ENCODE measurements at places on chromosomes 11 and 22.

DNA sequence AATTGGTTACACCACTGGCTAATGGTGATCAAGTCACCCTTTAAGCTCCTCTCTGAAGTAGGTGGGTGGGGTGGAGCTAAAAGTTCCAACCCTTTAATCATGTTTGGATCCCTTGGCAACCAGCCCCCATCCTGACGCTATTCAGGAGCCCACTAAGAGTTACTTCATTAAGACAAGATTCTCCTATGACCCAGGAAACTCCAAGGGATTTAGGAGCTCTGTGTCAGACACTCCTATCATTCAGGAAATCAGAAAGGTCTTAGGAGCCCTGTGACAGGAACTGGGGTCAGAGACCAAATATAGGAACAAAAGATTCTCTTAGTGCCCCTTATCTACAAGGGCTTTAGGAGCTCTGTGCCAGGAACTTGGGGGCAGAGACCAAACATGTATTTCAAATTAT, 141.3 kb downstream of the ATG16L2 start:
- H3K36me3 ChIP-seq: no peaks in the 10 kb centered on the region
- H3K27me3 ChIP-seq: no peaks in the 10 kb centered on the region
- no peak for DNase-seq
- H3K4me3 ChIP-seq: no peak overlapping the region
- no peak overlapping the region for H3K27ac ChIP-seq
- H3K4me1 ChIP-seq: no peaks in the 10 kb centered on the region

GRCh38 chr11:11155962-11156815, 196.9 kb downstream of the CSNK2A3 start:
- no peak for DNase-seq
- H3K4me1 ChIP-seq: no peaks in the 10 kb centered on the region
- no peak overlapping the region for H3K27ac ChIP-seq
- no peaks in the 10 kb centered on the region for H3K36me3 ChIP-seq
- no peaks in the 10 kb centered on the region for H3K27me3 ChIP-seq

DNA sequence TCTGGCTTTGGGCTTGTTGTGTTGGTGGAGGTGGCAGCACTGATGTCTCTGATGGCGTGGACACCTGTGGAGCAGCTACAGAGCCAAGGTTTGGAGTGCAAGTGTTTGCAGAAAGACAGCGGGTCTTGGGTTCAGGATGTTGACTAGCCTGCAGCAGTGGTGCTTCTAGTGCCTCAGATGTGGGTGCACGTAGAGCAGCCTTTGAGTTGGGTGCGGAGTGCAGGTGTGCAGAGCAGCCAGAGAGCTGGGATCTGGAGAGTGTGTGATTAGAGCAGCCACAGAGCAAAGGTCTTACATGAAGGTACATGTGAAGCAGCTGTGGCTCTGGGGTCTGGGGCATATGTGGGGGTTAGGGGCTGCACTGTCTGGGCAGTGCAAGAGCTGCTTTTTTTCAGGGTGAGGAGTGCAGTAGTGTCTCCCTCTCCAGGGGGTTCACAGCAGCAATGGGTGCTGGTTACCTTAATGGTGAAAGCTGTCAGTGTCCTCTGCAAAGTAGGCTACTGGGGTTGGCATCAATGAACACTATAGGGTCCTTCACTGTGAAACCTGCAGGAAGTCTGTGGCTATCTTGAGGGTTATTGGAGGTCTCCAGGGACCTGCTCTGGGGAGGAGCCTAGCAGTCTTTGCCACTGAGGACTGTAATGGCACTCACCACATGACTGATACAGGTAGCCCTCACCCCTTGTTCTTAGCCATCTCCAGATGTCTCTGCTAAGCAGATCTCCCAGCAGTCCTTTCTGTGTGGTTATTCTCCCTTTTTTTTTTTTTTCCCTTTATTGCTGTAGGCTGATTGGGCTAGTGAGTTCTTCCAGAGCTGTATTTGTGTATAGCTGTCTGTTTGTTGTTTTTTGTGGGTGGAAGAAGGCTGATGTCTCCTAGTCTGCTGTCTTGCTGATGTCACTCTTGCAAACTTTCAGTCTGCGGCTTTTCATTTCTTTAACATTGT, 14.3 kb downstream of the BIRC2 start:
- peaks cover 7% of the 10 kb centered on the region for H3K36me3 ChIP-seq
- H3K4me1 ChIP-seq: no peaks in the 10 kb centered on the region
- no peak for DNase-seq
- H3K27me3 ChIP-seq: no peaks in the 10 kb centered on the region
- H3K27ac ChIP-seq: no peak overlapping the region

DNA sequence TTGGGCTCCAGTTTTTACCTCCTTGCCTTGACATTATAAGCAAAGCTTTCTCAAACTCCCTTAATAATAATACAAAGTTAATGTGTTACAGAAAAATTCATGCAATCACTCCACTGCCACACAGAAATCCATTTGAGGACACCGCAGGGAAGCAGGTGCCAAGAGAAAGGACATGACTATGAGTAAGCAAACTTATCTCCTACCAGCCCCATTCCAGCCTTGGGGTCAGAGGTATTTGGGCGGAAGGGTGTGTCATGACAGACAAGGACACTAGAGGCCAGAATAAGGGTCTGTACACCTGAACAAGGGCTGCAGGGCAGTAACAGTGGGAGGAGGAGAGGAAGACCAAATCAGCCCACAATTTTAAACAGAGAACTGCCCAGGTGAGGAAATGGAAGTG, 5.9 kb downstream of the GNG3 start:
- H3K36me3 ChIP-seq: peaks cover 25% of the 10 kb centered on the region
- no peak overlapping the region for H3K4me3 ChIP-seq
- no peaks in the 10 kb centered on the region for H3K4me1 ChIP-seq

GRCh38 chr11:59501931-59502330, 1.4 kb upstream of the OR4D11 start:
- H3K27me3 ChIP-seq: no peaks in the 10 kb centered on the region
- no peak overlapping the region for H3K4me3 ChIP-seq
- H3K4me1 ChIP-seq: no peaks in the 10 kb centered on the region
- no peaks in the 10 kb centered on the region for H3K36me3 ChIP-seq
- no peak overlapping the region for H3K27ac ChIP-seq
- no peak for DNase-seq

GRCh38 chr22:31089160-31090100, 8.3 kb downstream of the SMTN start:
- peaks cover 4% of the 10 kb centered on the region for H3K4me1 ChIP-seq
- H3K27ac ChIP-seq: peak overlapping the region; percentile 27
- H3K36me3 ChIP-seq: peaks cover 5% of the 10 kb centered on the region
- H3K4me3 ChIP-seq: no peak overlapping the region
- peak; percentile 42 for DNase-seq

GRCh38 chr11:3815845-3816244, 7.5 kb downstream of the PGAP2 start:
- DNase-seq: no peak
- no peaks in the 10 kb centered on the region for H3K36me3 ChIP-seq
- no peak overlapping the region for H3K4me3 ChIP-seq
- H3K4me1 ChIP-seq: no peaks in the 10 kb centered on the region
- H3K27me3 ChIP-seq: no peaks in the 10 kb centered on the region

GRCh38 chr22:23187211-23187610, 6.9 kb downstream of the BCR start:
- H3K36me3 ChIP-seq: no peaks in the 10 kb centered on the region
- peaks cover 14% of the 10 kb centered on the region for H3K4me1 ChIP-seq

DNA sequence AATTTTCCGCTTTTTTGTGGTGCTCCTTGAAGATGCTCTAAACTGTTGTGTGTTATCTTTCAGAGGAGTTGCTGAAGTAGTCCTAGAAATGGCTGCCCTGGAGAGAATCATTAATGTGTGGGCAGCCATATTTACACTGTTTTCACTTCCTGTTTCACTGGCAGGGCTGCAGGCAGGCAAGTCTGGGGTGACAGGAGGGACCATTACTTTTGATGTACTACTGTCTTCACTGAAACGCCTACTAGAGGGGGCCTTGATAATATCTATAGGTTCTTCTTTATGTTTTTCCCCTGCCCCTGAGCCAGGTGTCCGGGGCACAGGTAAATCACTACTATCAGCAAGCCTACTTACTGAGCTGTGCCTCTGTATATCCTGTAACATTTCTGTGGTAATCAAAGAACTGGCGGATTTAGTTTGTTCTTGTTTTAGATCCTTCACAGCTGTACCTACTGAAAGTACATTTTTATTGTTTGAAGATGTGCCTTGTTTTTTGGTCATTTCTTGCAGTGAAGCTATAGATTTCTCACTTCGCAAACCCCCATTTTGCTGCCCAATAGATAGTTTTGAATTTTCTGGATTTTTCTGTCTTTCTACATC, 39.7 kb downstream of the ACAT1 start:
- DNase-seq: no peak
- no peaks in the 10 kb centered on the region for H3K4me1 ChIP-seq
- peaks cover 7% of the 10 kb centered on the region for H3K36me3 ChIP-seq
- no peak overlapping the region for H3K4me3 ChIP-seq

DNA sequence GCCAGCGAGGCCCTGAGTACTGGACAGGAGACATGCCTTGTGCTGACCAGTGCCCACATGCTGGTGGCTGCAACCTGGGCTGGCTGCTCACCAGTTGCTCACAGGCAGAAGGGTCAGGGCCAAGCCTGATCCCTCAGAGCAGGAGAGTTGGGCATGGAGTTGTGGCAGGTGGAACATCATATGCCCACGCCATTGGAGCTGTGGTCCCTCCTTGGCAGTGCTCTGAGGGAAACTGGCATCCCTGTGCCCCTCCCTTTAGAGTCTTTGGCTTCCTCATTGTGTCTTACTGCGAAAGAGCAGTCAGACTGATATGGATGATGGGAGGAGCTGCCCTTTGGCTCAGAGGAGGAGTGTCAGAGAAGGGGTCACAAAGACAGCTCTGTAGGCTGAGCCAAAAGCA, 3.1 kb upstream of the MYEOV start:
- DNase-seq: peak; percentile 67
- H3K27me3 ChIP-seq: no peaks in the 10 kb centered on the region
- H3K27ac ChIP-seq: no peak overlapping the region
- no peak overlapping the region for H3K4me3 ChIP-seq
- H3K4me1 ChIP-seq: peaks cover 3% of the 10 kb centered on the region

GRCh38 chr11:68295940-68296339, 16.5 kb upstream of the LRP5 start:
- H3K36me3 ChIP-seq: no peaks in the 10 kb centered on the region
- H3K27ac ChIP-seq: no peak overlapping the region

GRCh38 chr22:17108256-17109112, 12.7 kb downstream of the TMEM121B start:
- DNase-seq: no peak
- H3K27me3 ChIP-seq: no peaks in the 10 kb centered on the region
- no peak overlapping the region for H3K27ac ChIP-seq

- peaks cover 24% of the 10 kb centered on the region for H3K27me3 ChIP-seq
- peak; percentile 34 for DNase-seq
- H3K36me3 ChIP-seq: no peaks in the 10 kb centered on the region
- peak within 1 kb of the TSS; percentile 33 for H3K4me3 ChIP-seq
Observed at GRCh38 chr22:26656891-26657851, at the start of gene MIAT. Gene MIAT, plus strand, starts transcription at chr22:26657588.

GRCh38 chr11:63907808-63908530, 9.0 kb downstream of the RCOR2 start:
- no peak overlapping the region for H3K4me3 ChIP-seq
- peaks cover 31% of the 10 kb centered on the region for H3K36me3 ChIP-seq
- no peak for DNase-seq
- H3K4me1 ChIP-seq: no peaks in the 10 kb centered on the region
- H3K27ac ChIP-seq: no peak overlapping the region

DNA sequence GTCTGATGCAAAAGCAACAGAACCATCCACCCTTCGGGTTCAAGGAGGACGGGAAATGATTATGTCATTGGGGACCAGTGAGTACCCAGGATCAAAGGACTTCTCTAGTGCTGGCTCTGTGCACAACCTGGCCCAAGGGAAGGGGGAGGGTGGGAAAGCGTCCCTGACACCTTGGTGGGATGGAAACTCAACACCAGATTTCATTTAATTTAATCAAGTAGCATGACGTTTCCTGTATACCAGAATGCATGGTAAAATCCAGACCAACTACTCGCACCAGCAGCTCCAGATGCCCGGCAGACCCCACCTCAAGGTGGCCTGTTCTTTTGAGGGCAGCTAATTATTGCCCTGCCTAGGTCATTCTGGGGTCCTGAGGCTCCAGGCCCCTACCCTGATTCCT, 385.1 kb downstream of the CADM1 start:
- DNase-seq: no peak
- no peaks in the 10 kb centered on the region for H3K4me1 ChIP-seq
- no peak overlapping the region for H3K27ac ChIP-seq

DNA sequence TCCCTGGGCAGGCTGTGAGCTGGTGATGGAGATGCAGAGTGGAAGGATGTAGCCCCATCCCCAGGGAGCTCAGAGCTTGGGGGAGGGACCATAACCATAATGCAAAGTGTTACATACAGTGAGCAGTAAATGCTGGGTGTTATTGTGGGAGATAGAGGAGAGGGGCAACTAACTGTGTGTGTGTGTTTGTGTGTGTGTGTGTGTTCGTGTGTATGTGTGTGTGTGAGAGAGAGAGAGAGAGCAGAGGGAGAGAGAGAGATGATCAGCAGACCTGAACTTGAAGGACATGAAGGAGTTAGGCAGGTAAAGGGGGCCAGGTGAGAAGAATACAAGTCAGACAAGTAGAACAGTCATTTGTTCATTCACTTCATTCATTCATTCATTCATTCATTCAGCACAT, 74.2 kb downstream of the CACNG2 start:
- H3K4me3 ChIP-seq: no peak overlapping the region
- no peak for DNase-seq
- H3K4me1 ChIP-seq: no peaks in the 10 kb centered on the region

DNA sequence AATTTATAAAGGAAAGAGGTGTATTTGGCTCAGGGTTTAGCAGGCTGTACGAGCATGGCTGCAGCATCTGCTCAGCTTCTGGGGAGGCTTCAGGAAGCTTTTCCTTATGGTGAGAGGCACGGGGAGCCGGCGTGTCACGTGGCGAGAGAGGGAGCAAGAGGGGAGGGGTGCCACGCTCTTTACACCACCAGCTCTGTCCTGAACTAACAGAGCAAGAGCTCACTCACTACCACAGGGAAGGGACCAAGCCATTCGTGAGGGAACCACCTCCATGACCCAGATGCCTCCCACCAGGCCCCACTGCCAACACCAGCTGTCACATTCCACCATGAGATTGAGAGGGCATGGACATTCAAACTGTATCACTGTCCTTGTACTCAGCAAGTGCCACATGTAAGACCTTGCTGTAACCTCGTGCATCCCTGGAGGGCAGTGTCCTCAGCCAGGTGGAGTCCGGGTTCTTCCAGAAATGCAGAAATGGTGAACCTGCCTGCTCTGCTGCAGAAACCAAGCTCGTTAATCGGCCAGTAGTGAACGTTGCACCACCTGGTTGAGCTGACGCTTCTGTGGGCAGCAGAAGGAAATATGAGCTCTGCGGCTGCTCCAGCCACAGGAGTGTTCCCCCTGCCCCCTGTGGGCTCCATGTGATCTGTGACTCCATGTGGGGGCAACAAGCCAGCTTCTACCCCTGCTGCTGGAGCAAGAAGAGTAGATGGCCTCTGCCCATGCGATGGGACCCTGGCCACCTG, 368.6 kb downstream of the TBC1D22A start:
- no peak overlapping the region for H3K4me3 ChIP-seq
- H3K27me3 ChIP-seq: no peaks in the 10 kb centered on the region
- no peaks in the 10 kb centered on the region for H3K4me1 ChIP-seq
- no peaks in the 10 kb centered on the region for H3K36me3 ChIP-seq
- DNase-seq: no peak

All from colonic mucosa (tissue), 4 donors.